ENCODE measurements at places on chromosomes 7 and 10. TPM values are rescaled to one million over a fixed set of nuclear protein-coding genes. Genes with fewer than 3 reads are reported as not detected.

DNA sequence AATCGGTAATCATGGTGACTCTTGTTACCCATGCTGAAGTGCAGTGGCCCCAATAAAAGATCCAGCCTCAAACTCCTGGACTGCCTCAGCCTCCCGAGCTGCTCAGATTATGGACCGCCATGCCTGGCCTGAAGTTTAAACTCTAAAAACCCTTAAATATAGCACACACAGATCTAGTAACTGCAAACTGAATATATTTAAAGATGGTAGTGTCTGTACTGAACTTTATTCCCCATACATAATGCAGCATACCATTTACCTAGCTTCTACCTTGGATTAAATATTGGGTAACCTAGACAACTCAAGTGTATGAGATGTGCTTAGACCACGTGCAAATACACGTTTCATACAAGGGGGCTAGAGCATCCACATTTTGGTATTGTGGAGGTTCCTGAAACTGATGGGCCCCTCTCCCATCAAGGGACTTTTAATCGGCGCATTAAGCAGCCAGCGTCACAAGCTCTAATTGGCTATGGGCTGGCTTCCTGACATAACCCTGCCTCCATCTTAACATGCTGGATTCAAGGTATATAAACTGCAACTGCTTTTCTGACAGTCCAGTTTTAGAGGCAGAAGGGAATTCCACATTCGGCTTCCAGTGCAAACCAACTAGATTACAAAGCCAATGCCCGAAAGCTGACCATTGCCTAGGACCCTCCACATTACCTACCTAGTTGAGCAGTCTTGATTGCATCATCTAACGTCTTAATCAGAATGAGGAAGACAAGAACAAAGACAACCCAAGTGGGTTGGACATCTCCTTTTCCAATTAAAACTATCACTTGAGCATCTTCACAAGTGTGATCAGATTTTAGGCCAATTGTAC, 13.0 kb downstream of the HNRNPA2B1 start:
- DNase-seq, result no peak

GRCh38 chr7:80720146-80720545, 81.7 kb downstream of the CD36 start:
- DNase-seq, result no peak

DNA sequence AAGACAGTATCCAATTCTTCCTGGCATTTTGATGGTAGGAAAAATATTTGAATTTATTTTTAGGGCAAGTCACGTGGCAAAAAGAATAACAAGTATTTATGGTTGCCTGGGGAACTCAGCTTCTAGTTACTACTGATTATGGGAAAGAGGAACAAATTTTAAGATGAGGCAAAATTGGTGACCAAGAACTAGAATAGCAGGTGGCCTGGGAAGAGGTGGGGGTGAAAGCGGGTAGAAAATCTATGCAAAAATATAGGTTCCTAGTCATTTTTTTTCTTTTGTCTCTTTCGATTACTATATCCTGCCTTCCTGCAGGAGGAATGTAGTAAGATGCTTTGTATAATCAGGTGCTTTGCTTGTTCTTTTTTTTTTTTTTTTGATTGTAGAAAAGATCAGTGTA, 27.8 kb downstream of the ENTPD1 start:
- DNase-seq, result no peak

- peak; percentile 73 for DNase-seq
Observed at GRCh38 chr7:2451171-2452073, 24.8 kb downstream of the GRIFIN start.

DNA sequence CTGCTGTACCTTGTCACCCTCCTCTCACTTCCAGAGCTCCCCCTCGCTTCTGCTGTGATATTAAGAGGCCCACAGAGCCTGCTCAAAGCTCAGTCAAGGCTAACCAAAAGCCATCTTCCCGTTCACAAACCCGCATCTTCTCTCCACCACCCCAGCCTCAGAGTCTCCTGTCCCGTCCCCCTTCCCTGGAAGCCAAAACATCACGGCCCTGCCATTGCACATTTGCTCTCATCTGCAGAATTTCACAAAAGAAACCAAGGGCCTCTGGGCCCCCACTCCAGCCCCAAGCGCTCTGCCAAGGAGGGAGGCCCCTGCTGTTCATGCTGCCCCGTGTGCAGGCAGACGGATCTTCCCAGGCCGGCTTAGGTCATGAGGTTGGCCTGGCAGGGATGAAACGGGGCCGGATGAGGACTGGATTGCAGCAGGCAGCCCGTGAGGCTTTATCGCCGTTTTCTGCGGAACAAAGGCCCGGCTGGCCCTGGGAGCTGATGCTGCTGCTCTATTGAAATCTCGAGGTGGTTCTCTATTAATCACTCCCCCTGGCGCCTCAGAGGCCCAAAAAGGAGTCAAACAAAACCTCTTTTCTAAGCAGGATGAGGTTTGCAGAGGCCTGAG, 31.6 kb upstream of the FOXK1 start:
- no peak for DNase-seq

GRCh38 chr7:25789701-25790640, 362.0 kb upstream of the NFE2L3 start:
- DNase-seq, result no peak

DNA sequence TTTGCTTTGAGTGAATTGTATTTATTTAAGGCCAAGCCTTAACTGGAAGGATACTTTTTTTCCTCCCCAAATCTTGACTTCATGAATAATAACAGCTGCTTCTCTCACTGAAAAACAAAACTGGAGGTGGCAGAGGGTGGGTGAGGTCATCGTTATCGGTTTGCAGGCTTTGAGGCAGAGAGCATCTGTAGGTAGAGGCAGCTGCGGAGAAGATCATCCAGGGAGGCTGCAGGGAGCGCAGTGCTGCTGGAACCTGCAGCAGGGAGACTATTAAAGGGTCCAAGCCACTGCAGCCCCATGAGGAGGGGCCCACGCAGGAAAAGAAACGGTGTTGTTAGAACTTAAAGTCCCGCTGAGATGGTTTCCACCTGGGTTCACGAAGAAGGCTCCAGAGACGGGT, 112.1 kb upstream of the SDK1 start:
- DNase-seq, result no peak

DNA sequence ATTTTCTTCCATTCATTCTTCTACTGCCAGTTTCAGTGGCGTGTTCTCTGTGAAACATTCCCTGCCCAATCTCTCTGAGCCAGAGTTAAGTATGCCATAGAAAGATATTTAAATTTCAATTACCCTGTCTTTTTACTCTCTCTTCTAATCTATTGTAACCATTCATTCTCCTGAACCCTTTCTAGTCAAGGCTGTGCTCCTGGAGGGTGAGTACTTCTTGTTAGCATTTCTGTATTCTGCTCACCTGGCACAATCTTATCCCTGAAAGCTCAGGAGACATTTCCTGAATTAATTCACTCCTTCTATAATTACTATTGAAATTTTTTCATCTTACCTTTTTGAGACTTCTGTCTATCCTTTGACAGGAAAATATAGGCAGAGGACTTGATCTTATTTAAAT, 271.7 kb downstream of the HGF start:
- no peak for DNase-seq

DNA sequence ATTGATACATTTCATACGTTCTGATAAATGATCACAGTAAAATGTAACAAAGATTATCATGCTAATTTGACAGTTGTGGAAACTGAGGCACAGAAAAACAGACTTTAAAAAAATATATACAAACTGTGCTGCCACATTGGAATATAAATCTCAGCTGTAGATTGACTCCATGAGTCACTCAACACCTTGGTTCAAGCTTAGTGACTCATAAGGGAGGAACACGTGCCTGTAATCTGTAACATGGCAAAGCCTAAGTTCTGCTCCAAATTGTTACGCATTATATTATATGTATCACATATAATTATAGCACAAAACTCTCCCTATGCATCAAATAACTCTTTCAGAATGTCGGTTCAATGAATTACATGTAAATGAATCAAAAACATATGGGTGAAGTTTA, 1047.5 kb downstream of the GATA3 start:
- DNase-seq, result no peak

The NFE2L3 gene
- total RNA-seq, result 12.0 TPM

The IDI2 gene
- not detected for total RNA-seq

GRCh38 chr7:51062222-51062987, 254.2 kb downstream of the COBL start:
- no peak for DNase-seq

The SEMA3D gene
- total RNA-seq, result not detected

The SORCS1 gene
- total RNA-seq, result not detected

GRCh38 chr7:27111042-27111750, 8.7 kb upstream of the HOXA2 start:
- no peak for DNase-seq

GRCh38 chr7:148828965-148829364, 55.1 kb downstream of the EZH2 start:
- no peak for DNase-seq

The POLR1F gene
- 17.0 TPM for total RNA-seq

GRCh38 chr7:14635955-14636354, 266.6 kb downstream of the DGKB start:
- no peak for DNase-seq

GRCh38 chr10:103333934-103334520, 16.9 kb downstream of the PCGF6 start:
- no peak for DNase-seq

DNA sequence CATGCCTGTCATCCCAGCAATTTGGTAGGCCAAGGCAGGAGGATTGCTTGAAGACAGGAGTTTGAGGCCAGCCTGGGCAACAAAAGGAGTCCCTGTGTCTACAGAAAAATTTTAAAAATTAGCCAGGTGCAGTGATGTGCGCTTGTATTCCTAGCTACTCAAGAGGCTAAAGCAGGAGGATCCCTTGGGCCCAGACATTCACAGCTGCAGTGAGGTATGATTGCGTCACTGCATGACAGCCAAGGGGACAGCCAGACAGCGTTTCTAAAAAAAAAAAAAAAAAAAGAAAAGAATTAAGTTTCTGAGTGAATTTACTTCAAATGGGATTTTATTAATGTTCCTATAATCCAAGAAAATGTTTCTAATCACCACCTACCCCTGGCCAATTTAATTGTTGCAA, 87.4 kb upstream of the RNF148 start:
- DNase-seq, result no peak

DNA sequence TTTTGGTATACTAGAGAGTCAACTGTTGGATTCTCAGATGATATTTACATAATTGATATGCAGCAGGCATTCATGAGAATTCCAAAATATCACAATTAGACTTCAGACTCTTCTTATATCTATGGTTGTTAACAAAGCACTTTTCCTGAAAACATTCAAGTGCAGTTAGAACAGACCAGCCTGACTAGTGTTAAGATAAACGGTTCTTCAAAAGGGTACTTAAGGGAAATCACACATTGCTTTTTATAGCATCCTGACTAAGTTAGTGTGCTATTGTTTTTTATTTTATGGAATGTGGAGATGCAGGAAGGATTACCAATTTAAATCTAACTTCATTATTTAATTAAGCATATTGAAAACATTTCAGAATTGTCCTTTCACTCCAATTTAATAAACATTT, 405.1 kb downstream of the PLXDC2 start:
- DNase-seq, result no peak

The CHN2 gene
- total RNA-seq, result 2.4 TPM

DNA sequence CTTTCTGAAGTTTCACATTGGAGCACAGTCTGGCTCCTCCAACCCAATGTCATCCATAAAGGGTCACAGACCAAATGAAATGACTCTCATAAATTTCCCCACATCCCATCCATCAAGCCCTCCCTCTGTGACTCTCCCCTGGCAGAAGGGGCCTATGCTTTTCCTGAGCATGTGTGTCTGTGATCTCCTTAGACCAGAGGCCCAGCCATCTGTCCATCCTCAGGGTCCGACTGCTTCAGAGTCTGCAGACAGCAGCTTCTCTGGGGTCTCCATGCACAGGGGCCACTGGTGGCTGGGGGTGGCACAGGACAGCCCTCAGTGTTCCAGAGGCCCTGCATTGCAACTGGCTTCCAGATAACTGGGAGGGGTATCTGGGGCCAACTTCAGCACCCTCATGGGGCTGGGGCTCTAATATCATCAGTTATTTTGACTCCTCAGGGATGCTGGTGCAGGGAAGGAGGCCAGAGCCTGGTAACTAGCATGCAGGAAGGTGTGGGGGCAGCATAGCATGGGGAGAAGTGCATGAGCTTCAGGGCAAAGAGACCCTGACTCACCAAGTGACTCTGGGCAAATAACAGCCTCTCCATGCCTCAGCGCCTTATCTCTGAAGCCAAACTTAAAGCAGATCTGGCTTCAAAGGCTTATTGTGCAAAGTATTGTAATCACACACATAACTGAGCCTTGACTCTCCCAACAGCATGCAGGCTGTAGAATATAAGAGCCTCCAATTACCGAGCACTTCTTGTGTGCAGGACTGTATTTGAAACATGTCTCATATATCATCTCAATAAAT, 266.9 kb downstream of the GRID1 start:
- no peak for DNase-seq

DNA sequence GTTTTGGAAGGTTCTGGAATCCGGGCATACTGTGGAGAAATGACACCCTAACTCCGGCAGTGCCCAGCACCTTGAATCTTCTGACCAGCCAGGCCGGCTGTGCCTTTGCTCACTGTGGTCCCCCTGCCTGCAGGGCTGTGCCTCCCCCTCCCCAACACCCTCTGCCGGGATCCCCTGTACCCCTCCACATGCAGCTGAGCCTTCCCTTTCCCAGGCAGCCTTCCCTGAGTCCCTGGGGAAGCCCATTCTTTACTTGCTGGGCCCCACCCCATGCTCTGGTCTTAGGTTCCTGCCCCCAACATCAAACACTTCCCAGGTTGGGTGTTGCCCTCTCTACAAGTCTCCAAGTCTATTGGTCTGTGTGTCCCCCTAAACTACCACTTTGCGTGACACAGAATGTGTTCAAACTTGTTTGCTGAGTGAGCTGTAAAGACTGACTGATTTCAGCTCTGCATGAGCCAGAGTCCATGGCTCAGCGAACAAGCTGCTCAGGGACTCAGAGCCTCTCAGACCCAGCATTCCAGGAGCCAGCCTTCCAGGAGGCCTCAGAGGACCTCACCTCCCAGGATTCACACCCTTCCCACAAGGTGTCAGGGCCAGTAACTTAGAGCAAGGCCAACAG, 31.6 kb downstream of the CALML5 start:
- DNase-seq, result no peak

- DNase-seq, result no peak
Observed at GRCh38 chr7:9842301-9842700, 1131.4 kb upstream of the PHF14 start.

- DNase-seq, result no peak
Observed at GRCh38 chr10:131199646-131200045, 111.9 kb downstream of the TCERG1L start.

Measured in activated CD4-positive, alpha-beta T cell treated with anti-CD3 and anti-CD28 coated beads, Interleukin-2, amount 10 ng/mL, durations not matched to agents 7 days and 5 days (primary cell).